ENCODE measurements at places on chromosomes 4 and X.

- DNase-seq, result no peak
These were observed 233.7 kb upstream of the SPRY1 start for GRCh38 chr4:123162859-123163258.

DNA sequence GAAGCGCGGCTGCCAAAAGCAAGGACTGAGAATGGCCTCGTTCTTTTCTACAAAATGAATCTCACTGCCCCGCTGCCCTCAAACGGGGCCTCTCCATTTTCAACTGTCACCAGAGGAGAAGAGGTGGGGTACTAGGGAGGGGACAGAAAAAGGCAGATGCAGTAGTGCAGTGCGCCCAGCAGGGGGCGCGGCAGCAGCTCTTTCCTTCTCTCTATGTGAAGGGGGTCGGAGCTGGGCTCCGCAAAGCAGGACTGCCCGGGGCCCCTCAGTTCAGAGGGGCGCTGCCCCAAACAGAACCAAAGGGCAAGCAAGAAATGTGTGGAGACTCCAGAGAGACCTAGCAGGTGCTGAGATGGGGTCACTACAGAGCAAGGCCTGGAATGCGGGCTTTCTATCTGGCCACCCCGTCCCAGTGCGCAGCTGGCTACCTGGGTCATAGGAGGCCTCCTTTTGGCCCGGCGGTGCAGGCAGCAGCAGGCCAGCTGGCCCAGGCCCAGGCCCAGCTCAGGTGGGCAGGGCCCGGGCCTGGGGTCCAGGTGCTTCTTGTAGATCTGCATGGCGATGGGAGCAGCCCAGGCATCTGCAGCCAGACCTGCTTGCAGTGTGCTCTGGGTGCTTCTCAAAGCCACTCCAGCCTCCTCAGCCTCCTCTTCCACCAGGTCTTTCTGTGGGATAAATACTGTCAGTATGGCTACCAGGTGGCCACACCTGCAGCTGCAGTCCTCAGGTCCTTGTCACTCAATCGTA is 5.9 kb downstream of the IRAK1 start:
- no peak for DNase-seq

DNA sequence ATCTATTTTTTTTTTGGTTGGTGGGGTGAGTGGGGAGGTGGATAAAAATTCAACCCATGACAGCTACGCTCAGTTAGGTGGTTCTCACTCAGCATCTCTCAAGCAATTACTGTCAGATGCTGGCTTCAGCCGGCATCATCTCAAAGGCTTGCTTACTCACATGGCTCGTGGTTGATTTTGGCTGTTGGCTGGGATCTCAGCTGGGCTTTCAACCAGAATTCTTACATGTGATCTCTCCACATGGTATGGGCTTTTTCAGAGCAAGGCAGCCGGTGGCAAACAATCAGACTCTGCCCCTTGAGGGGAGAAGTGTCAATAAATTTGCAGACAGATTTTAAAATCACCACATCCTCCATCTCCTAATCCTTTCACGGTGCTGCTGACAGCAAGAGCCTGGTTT is 47.2 kb downstream of the SLC34A2 start:
- no peak for DNase-seq

DNA sequence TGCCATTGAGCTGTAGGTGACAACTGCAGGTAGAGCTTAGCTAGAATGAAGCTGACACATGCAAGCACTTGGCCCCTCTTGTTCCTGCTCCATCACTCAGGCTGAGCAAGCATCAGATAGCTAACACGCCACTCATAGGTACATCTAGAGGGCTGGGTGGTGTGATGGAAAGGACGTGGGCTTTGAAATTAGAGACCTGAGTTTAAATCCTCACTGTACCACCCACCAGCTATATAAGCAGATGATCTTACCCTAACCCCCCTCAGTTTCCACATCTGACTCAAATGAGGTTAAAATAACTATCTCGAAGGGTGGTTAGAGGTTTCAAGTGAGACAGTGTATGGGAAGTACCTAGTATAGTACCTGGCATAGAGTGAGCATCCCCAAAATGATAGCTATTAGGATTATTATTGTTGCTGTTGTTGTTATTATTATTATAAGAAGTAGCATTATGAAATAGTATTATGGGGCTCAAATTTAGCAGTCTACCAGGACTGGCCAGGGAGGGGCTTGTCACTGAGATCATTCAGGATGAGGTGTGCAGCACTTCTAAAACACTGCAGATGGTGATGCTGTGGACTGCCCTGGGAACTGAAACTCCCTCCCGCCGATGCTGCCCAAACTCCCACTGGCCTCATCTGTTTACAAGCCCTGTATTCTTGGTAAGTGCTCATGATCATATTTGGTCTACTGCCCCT is 59.0 kb downstream of the REELD1 start:
- no peak for DNase-seq

- DNase-seq, result no peak
These were observed 1.1 kb upstream of the GTPBP6 start for GRCh38 chrX:319579-320125.
